Fibroblast of skin of left quadriceps (primary cell): ENCODE measurements at places on chromosomes 11 and 22.

- no peak for DNase-seq
Measured at GRCh38 chr22:26287382-26288225, 118.3 kb downstream of the SEZ6L start.

DNA sequence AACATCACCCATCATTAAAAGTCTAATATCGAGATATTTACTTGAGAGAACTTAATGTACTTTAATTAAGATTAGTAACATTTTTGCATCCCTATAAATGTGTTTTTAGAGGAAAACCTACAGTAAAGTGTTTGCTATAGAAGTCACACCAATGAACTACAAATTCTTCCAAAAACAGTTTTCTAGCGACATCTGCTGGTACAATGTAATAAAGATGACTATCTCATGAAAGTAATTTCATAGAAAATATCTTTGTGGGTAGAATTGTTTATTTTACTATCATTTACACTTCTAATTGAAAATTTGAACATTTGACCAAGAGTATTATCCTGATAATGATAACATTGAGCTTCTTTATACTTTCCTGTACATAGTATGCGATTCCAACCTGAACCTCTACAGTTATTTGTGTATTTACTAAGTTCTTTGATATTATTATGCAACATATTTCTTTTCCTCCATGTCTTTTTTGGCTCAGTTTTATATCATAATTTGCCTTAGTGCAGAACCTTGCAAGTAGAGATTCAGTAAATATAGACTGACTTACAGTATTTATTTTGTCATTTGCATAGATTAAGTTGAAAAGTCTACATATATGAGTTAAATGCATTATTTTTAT is 252.7 kb downstream of the TMEM135 start:
- DNase-seq: peak; percentile 33

GRCh38 chr22:42317008-42317407 is 46.6 kb upstream of the TCF20 start:
- peak; percentile 15 for DNase-seq

DNA sequence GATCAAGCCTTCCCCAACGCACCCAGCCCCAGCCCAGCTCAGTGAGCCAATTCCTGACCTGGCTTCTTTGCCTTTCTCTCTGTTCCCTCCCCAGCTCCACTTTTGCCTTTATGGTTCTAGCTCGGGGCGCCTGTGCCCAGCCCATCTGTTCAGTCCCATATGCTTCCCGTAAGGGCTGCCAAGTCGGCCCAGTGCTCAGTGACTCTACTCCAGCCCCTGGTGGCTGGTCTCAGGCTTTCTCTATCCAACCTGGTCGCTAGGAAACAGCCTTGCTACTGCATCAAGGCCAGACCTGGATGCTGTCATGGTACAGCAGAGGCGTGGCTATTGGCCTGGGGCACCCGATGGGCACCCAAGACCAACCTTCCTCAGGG is 178.0 kb downstream of the DSCAML1 start:
- no peak for DNase-seq
